ENCODE measurements at places on chromosomes 16 and 17. TPM values are rescaled to one million over a fixed set of nuclear protein-coding genes. Genes with fewer than 3 reads are reported as not detected.

DNA sequence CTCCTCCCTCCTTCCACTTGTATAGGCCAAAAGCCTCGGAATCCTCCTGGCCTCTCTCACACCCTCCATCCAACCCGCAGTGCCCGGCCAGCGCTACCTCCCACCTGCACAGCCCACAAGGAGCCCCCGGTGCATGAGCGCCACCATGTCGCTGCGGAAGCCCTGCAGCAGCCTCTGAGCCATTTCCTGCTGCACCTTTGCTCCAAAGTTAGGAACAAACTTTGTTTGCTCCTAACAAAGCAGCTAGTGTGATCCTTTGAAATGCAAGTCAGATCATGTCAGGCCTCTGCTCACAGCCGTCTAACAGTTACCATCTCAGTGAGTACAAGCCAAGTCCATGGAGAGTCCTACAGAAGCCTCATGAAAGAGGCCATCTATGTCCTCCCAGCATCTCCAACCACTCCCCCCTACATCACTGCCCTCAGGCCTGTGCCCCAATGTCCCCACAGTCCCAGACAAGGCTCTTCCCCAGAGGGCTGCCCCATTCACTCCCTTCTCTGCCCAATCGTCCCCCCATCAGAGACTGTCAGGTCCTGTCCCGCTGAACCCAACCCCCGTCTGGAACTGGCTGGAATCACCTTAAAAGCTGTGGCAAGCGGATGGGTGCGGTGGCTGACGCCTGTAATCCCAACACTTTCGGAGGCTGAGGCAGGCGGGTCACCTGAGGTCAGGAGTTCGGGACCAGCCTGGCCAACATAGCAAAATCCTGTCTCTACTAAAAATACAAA is 7.5 kb downstream of the DCAKD start:
- DNase-seq: no peak

OR2C1 gene
- not detected for total RNA-seq

TMEM114 gene
- not detected for total RNA-seq

DNA sequence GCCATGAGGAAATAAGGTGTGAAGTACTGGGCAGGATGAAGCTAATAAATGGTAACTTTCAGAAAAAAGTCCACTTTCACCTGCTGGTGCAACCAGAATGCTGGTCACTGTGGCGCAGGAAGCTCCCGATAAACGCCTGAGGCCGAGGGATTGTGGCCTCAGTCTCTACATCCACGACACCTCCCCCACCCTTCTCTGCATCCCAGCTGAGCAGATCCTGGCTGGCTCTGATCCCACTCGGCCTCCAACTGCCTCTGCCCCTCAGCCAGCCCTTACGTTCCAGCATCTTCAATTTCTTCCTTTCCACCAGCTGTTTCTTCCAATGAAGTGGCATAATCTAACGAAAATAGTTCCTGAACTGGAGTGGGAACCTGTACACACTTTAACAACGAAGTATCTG is 49.5 kb downstream of the COX4I1 start:
- no peak for DNase-seq

DNASE1L2 gene
- total RNA-seq: 0.20 TPM

GRCh38 chr16:68839831-68840230 is 3.5 kb upstream of the TANGO6 start:
- DNase-seq: no peak

DNA sequence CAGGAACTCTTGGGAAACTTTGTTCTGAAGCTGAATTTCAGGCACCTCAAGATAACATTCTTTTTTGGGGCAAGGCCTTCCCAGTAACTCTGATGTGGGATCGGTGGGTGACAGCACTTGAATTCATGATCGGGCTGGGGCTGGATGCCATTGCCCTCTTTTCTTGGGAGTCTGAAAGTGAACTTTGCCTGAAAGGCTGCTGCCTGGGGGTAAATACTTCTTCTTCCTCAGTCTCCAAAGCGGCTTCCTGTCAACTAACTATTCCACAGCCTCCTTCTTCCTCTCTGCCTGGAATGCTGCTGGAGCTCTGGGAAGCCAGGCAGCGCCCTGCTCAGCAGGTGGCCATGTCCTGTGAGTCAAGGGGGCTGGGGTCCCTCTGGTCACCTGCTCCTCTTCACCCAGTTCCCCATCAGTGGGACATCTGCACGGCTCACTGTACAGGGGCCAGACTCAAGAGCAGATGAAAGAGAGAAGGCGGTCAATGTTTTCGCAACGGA is 79.5 kb downstream of the WIPI1 start:
- DNase-seq: no peak

TSEN54 gene
- 47.2 TPM for total RNA-seq

SPAG9 gene
- 158 TPM for total RNA-seq

KRTAP4-16 gene
- not detected for total RNA-seq

CMTM4 gene
- total RNA-seq: 11.9 TPM

DNA sequence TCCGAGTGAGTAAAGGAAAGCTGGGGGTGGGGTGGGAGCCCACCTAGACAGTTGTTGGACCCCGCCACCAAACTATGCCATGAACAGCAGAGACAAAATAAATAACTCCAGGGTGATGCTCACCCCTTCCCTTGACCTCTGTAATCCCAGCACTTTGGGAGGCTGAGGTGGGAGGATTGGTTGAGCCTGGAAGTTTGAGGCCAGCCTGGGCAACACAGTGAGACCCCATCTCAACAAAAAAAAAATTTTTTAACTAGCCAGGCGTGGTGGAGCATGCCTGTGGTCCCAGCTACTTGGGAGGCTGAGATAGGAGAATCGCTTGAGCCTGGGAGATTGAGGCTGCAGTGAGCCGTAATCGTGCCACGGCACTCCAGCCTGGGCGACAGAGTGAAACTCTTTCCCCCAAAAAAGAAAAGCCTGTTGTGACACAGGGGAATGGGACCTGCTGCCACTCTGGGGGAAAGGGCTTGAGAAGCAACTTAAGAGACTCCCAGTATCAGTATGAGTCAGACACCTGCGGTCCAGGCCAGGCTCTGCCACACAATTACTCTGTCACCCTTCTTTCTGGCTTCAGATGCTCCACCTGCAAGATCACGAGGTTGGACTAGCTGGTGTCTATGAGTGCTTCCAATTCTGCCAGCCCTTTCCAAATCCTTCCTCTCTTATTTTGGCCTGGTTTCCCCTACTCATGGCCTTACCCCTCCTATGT is 5.0 kb downstream of the SGCA start:
- DNase-seq: peak; percentile 59

GRCh38 chr17:30210366-30210765 is 25.1 kb downstream of the SLC6A4 start:
- DNase-seq: no peak

GRCh38 chr17:29057361-29057760 is 14.4 kb downstream of the PIPOX start:
- DNase-seq: no peak

TBC1D3H gene
- not detected for total RNA-seq

FZD2 gene
- 121 TPM for total RNA-seq

GRCh38 chr17:39735882-39736281 is 1.9 kb upstream of the GRB7 start:
- DNase-seq: no peak

- DNase-seq: no peak
These were observed 311.3 kb downstream of the CDH13 start for GRCh38 chr16:82937926-82938520.

- DNase-seq: peak; percentile 42
These were observed 32.2 kb downstream of the BAHCC1 start for GRCh38 chr17:81427173-81428120.

DNA sequence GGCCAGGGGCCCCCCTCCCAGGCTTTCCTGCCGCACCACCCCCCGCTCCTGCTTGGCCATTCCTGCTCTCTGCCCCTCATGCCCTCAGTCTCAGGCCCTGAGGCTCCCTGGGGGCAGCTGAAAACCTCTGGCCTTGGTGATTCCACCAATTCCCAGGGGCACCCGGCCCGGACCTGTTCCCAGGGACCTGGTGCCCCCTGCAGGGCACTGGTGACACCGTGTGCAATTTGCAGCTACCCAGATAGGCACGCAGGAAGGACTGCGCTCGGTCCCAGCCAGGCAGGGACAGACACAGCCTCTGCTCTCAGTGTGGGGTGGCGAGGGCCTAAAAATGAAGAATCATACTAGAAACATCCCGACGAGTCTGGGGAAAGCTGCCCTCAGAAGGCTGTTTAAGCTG is 13.4 kb downstream of the WFDC1 start:
- DNase-seq: no peak

NOXO1 gene
- not detected for total RNA-seq

NPW gene
- not detected for total RNA-seq

SECTM1 gene
- 3.1 TPM for total RNA-seq

GRCh38 chr17:14756479-14756878 is 455.6 kb downstream of the HS3ST3B1 start:
- DNase-seq: no peak

GRCh38 chr16:12257926-12258561 is 281.5 kb downstream of the SNX29 start:
- DNase-seq: no peak

- DNase-seq: peak; percentile 50
These were observed 35.2 kb upstream of the STH start for GRCh38 chr17:45963889-45964288.

DNA sequence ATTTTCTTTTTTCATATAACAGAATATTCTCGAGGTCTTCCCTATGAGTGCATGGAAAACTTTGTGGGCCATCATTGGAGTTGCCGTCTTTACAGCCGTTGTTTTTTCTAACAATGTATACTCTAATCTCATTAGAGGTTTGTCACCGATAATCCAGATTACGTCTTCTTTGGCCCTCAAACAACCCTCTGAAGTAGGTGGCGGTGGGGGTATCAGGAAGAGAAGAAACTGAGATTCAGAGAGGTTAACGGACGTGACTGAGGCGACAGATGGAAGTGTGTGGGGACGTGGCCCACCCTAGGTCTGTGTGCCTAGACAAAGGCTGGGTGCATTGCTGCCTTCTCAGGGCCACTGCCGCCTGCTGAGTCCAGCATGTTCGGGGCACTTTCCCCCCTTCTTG is 63.7 kb downstream of the RPTOR start:
- DNase-seq: no peak

KRTAP9-4 gene
- total RNA-seq: not detected

STX1B gene
- total RNA-seq: 5.4 TPM

GRCh38 chr16:83779886-83780285 is 27.9 kb upstream of the HSBP1 start:
- DNase-seq: no peak

- DNase-seq: no peak
These were observed 42.3 kb downstream of the HNF1B start for GRCh38 chr17:37702598-37702997.

DNA sequence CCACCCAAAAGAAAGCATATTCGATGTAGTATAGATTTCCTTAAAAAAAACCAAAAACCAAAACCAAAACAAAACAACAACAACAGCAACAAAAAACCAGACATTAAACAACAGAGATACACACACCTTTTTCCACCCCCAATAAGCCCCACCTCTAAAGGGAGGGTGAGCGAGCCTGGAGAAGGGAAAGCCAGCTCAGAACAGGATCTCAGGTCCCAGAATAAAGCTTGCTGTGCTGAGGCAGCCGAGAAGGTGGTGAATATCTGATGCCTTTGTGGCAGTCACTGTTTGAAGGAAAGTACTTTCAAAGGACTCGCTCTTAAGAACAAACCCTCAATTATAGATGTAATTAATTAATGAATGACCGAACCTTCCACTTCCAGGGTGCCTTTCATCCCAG is 470 bp downstream of the KRT23 start:
- no peak for DNase-seq
